ENCODE measurements at places on chromosomes 5 and 9.

DNA sequence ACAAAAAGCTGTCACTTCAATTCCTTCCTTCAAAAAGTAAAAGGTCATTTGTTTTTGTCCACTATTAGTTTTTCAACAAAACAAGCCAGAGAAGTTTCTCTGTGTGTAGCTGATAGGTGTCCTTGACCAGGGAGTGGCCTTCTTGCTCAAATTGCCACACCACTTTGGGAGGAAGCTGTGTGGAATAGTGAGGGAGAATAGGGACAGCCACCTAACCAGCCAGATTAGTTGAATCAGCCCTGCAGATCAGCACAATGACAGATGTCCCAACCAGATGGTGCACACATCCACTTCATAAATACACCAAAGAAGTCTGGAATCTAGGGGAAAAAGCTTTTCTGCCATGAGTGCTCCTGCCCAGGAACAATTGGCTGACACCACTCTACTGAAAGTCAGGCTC, 37.2 kb downstream of the NREP start:
- DNase-seq = no peak

DNA sequence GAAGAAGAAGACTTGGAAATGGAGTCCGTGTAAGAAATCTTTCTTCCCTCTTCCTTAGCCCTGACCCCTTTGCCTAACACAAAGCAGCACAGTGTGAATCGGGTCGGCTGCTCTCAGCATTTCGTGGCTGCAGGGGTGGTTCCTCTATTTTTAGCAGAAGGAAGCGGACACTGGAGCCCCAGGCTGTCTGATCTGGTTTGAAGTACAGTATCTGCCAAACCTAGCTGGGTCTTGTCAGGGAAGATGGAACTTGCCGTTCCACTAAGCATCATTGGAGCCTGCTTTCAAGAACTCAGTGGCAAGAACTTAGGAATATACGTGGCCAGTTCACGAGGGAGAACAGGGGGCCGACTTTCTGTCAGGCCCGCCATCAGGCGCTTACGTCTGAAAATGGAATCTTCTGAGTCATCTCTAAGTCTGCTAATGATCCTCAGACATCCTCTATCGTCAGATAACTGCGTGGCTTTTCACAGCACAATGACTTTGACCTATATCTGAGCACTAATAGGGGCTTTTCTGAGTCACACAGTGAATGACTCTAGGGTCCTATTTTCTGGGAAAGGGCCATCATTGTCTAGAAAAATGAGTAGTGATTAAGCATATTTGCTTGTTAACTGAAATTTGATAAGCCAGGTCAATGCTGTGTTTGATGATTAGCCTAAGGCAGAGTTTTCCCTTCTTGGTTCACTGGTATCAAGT, 43.3 kb upstream of the NCS1 start:
- DNase-seq = no peak

GRCh38 chr9:37514999-37515398, 29.3 kb downstream of the POLR1E start:
- DNase-seq = no peak

DNA sequence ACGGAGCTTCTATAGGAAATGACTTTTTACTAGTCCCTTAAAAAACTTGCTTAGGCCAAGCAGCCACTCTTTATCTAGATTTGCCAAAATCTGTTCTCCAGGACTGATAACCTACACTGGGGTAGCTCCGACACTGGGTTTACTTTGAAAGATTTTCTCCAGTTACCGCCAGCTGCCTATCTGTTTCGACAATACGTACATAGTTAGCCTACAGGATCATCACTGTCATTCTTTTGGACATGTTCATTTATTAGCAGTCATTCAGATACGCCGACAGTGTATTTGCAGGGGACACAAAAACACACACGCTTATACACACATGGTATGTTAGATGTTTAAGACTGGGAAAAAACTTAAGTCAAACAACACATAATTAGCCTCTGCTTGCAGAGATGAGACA, 225.7 kb downstream of the DCP2 start:
- DNase-seq = no peak

DNA sequence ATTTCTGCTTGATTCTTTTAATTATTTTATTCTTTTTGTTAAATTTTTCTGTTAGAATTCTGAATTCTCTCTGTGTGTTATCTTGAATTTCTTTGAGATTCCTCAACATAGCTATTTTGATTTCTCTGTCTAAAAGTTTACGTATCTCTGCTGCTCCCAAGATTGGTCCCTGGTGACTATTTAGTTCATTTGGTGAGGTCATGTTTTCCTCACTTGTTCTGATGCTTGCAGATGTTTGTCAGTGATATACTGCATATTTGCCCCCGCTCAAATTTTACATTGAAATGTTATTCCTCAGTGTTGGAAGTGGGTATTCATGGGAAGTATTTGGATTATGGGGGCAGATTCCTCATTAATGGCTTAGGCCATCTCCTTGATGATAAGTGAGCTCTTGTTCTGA, 105.3 kb downstream of the PRDM9 start:
- DNase-seq = no peak

DNA sequence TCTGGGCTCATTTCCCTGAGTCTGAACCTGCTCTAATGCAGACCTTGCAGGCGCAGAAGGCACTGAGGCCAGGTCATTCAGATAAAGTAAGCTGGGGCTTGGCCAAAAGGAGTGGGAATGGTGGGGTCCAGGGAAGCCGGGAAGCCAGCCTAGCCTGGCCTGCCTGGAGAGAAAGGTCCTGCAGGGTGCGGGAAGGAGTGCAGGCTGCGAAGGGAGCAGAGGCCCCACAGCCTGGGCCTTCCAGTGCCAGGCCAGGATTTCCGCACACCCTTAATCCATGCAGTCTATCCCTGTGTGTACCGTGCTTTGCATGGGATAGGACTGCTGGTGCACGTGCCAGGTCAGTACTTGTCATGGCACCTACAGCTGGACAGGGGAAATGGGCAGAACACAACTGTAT, 3.6 kb upstream of the STING1 start:
- no peak for DNase-seq

DNA sequence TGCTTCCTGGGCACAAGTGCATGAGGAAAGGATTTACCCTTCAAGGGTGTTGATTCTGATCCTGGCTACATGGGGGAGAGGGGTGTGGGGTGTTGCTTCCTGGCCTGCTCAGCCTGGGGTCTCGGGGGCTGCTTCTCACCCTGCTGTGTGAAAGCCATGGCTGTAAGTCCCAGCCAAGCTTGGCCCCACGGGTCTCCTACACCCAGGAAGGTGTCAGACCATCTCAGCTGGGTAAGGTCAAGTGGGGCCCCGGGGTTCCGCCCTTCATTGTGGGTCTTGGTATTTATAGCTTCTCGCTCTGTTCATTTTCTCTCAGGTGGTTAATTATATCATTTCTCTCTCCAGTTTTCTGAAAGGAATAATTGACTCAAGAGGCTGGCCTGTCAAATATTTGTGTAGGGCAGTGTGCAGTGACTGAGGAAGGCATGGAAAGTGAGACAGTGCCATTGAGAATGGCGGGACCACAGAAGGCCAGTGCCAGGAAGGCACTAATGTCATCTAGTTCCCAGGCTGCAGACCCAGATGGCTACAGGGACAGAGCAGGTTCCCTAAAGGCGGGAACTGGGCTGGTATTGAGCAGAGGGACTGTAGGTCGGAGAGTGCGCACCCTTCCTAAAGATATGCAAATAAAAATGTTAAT, 126.0 kb downstream of the FOXD1 start:
- DNase-seq = no peak

GRCh38 chr9:116686693-116687073, 422 bp upstream of the TRIM32 start:
- no peak for DNase-seq

DNA sequence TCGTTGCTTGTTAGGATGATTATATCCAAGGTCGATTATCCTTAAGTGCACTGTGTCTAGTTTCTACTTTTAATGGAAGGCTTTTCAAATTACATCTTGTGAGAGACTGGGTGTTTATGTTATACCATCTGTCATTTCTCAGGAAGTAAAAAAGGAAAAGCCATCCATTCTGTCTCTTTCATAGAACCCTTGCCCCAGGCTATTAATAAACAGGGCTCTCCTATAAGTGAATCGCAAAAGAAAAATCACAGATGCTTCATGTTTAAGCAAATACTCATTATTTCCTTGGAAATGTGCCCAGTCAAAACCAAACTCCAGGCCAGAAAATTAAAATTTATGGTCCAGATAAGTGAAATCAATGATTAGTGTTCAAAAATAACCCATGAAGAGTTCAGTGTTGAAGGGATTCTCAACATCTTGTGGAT, 58.1 kb downstream of the STARD4 start:
- DNase-seq = peak; percentile 90

DNA sequence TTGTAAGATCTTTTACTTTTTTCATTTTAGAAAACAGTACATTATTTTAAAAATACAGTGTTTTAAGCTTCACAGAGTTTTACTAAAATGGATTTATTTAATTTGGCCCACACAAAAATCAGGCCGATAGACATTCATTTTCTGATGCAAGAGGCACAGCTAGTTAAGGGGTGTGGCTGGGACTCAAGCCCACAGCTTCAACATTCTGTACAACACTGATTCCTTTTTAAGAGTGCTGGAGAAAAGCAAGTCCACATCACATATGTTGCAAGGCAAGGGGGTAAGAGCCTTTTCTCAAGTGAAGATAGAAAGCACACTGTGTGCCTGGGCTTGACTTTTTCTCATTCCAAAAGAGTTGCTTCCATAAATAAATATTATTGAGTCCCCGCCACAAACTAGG, 195.9 kb downstream of the RFK start:
- no peak for DNase-seq

- DNase-seq = no peak
Measured at GRCh38 chr9:91392435-91392834, 30.7 kb upstream of the AUH start.

DNA sequence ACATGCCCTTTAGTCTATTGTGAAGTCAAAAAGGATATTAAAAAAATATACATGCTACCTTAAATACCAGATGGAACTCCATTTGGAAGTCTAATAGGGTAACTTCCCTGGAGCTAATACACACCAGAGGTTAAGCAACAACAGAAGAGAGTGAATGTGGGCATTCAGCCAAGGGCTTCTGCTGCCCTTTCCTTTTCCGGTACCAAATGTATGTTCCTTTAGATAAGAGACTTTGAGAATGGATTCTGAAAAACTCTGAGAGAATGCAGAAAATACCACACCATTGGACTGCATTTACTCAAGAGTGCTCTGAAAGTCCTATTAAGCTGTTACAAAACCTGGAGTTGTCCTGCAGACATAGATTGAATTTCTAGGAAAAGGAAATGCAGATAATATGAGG, 23.8 kb upstream of the TRPM3 start:
- DNase-seq = no peak

DNA sequence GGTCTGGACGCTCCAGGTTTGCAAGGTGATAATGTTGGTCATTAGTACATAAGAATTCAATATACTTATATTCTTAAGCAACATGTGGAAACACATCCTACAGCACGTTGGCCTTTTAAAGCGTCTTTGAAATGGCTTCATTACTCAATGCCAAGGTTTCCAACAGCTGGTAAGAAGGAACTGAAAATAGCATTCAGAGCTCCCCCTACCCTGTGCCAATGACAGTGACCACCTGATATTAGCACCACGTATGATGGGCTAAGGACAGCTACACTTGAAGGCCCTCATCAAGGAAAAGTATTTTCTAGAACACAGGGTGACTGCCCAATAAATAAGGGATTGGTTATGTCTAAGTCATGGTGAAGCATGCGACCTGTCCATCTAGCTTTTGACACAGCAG, 9.9 kb downstream of the ZNF622 start:
- no peak for DNase-seq

DNA sequence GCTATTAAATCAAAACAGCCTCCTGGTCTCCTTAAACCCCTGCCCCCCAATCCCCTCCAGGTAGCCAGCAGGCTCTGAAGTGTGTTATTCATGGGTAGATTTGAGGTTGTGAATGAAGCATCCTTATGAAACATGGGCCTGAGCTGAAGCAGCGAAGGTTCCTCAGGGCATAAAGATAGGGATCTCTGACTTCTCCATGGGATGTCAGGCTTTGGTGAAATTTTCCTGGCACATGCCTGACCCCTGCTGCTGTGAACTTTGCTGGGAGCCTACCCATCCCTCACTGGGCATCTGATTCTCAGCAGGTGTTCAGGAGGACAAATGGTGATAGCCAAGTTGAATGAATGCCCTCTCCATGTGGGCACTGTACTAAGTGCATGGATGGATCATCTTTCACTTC, 250.3 kb downstream of the ASTN2 start:
- DNase-seq = no peak

DNA sequence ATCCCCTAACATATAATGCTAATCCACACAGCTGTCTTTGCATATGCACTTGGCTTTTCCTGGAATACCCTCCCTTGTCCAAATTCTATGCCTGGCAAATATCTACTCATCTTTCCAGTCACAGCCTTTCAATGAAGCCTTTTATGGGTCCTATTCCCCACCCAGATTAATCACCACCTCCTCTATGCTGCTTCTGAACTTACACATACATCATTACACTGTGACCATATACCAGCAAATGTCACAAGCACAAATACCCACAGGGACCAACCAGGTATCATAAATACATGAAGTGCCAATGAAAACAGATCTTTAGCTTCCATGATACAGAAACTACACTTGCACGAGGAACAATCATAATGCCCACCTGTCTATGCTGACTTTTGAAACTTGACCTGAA, 22.3 kb downstream of the LPAR1 start:
- DNase-seq = no peak

- DNase-seq = peak; percentile 36
Measured at GRCh38 chr5:77391240-77391765, 100.8 kb downstream of the WDR41 start.

DNA sequence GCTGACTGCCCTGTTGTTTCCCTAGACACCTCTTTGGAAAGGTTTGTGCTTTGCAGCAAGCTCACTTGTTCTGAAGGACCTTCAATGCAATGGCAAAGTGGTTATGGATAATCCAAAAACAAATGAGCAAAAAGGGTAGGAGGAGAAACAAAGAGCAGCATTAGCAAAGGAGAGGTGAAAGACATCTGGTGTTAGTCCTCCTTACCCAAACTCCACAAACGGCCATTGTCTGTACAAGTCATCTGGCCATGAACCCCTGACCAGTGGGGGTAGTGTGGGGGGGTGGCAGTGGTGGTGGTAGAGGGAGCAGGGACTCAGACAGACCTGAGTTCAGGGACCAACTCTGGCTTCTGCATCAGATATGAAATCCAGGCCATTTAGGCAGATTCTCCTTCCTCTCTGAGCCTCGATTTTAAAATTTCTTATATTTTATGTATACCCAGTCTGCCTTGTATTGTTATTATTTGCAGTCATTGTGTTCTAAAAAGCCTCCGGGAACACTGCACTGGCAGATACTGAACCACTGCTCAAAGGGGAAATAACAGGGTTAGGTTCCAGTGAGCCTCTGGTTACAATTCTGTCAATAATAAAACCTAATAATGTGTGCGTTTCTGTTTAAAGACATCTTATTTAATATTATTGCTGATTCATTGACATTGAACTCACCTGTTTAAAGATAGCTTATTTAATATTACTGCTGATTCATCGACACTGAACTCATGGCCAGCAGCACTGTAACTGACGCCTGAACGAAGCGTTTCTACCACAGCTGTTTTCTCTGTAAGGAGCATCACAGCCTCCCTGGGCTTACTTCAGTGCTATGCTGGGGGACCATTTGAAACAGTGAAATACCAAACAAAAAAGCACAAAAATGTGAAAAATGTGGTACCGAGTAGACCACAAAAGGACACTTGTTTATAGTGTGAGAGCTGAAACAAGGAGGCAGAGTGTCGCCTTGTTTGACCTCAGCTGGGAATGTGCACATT, 156.0 kb downstream of the SEC61B start:
- DNase-seq = no peak

GRCh38 chr9:16821344-16821743, 49.1 kb downstream of the BNC2 start:
- no peak for DNase-seq
